Kidney epithelial cell (primary cell): ENCODE measurements at places on chromosomes 7 and 10. TPM values are rescaled to one million over a fixed set of nuclear protein-coding genes. Genes with fewer than 3 reads are reported as not detected.

PNLIP gene
- total RNA-seq: not detected in 2 replicates

PRRT4 gene
- total RNA-seq: 0.07 TPM in 1 of 2 replicates, not detected in the other

CCDC3 gene
- 0.14 and 0.17 TPM in 2 replicates for total RNA-seq

ZP3 gene
- 6.0 and 8.6 TPM in 2 replicates for total RNA-seq

IL6 gene
- total RNA-seq: 8.5 and 16.2 TPM in 2 replicates

FAM24B gene
- total RNA-seq: 14.6 and 18.2 TPM in 2 replicates

SAMD9 gene
- 2.0 TPM in 2 replicates for total RNA-seq

GRCh38 chr7:150733482-150734095 lies 3.6 kb upstream of the GIMAP5 start:
- no peak for DNase-seq

DNA sequence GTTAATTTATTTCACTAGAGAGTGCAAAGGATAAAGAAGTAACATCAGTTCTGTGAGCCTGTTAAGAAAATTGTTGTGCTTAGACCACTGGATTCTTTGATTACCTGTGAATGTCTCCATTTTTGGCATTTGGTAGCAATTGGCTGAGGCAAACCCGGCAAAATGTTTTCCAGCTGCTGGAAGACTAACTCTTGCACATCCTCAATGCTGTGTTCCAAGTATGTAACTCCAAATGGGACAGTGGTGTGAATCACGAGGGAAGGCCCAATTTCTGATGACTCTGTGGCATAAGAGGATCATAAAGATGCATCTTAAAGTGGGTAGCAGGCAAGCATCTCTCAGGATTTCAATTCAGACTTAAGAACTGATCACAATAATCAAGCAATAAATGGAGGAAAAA lies 268.8 kb downstream of the RNLS start:
- no peak for DNase-seq

- DNase-seq: no peak
Observed at GRCh38 chr10:27719052-27719451, 26.6 kb downstream of the MKX start.

DNA sequence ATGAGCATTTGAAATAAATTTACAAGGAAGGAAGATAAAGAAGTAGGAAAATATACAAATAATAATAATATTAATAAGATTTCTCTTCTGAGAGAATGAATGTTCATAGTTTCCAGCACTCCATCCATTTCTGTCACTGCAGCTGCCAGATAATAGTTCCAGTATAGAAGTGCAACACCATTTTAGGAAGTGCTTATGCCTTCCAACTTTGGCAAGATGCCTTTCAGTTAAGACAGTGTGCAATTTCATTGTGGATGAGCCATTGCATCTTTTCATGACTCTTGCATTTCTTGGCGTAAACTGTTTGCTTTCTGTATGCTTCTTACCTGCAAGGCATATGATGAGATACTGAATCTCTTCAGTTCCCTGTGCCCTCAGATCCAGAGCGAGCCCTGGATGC lies 185.0 kb downstream of the PDE1C start:
- no peak for DNase-seq

DNA sequence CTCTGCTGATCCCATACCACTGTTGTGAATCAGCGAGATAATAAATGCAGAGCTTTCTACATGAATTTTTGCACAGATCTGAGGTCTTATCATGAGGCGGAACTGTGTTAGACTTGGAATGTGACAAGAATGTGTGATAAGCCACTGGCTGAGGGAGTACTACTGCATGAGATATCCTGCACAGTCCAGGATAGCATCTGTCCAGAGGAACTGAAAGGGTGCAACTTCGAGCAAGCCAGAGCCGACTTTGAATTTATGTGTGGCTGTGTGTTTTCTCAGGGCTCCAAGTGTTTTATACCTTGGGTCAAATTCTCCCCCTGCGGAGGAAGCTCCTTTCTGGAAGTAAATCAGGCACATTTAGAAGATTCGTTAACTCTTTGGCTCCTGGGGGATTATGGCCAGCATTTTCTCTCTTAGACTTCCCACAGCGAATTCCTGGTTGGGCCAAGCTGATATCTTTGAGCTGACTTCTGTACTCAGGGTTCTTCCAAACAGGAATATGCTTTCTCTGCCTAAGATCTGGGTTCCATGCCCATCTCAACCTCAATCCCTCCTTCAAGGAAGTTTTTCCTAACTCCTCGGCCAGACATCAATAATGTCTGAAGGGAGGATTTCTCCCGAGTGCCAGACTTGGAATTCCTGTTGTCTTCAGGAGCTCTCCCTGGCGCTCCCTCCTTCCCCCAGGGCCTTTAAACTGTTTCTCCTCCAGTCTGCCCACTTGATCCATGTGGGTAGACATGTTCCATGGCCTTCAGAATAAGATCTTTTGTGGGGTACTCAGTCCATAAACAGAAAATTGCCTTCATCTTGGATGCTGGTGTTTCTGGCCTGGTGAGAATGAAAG lies 2.5 kb upstream of the MEST start:
- peak; percentile 38 for DNase-seq

DNA sequence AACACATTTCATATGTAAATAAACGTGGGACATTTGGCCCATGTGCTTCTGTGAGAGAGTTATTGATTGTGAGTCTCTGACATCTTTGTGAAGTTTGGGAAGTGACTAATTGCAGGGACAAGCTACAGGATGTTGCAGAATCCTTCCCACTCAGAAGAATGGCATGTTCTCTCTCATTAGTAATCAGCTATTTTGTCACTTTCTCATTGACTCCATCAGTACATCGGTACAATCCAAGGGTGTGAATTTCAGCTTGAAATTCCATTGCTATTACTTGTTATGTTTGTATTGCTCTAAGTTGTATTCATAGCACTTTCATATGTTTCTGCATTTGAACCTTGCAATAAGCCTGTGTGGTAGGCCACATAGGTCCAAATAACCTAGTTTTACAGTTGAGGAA lies 100.0 kb upstream of the KCNMA1 start:
- DNase-seq: peak; percentile 89

- DNase-seq: no peak
Observed at GRCh38 chr7:79361214-79361613, 92.3 kb downstream of the MAGI2 start.

- no peak for DNase-seq
Observed at GRCh38 chr10:101489355-101489754, 98.7 kb downstream of the POLL start.

DNA sequence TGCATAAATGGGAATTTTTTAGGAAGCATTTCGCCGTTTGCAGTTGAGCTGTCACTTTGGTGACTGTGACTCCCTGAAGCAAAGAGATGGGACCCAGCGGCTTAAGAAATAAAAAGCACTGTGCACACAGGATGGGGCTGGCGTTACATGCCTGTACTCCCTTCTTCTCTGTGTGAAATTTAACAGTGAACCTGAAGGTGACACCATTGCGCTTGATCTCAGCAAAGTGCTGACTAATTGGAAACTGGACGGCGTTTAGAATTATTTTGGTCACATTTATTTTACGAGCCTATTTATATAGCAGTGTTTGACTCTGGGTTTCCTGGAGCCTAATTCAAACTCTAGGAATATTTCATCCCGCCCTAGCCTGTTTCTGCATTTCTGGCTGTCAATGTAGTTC lies 146.2 kb downstream of the PAXIP1 start:
- DNase-seq: no peak

GRCh38 chr10:12712293-12712983 lies 289.1 kb downstream of the CCDC3 start:
- no peak for DNase-seq

- no peak for DNase-seq
Observed at GRCh38 chr7:55018361-55019190, at the start of gene EGFR. Gene EGFR (plus strand): TSS chr7:55019017. CDS start chr7:55019278, 261 bp downstream.

- DNase-seq: no peak
Observed at GRCh38 chr10:75640803-75641202, 209.4 kb downstream of the LRMDA start.

GRCh38 chr10:97584060-97584797 lies at the start of gene HOGA1:
Gene HOGA1 (plus strand): TSS chr10:97584389. CDS start chr10:97584704, 315 bp downstream.
- peak; percentile 89 for DNase-seq

DNA sequence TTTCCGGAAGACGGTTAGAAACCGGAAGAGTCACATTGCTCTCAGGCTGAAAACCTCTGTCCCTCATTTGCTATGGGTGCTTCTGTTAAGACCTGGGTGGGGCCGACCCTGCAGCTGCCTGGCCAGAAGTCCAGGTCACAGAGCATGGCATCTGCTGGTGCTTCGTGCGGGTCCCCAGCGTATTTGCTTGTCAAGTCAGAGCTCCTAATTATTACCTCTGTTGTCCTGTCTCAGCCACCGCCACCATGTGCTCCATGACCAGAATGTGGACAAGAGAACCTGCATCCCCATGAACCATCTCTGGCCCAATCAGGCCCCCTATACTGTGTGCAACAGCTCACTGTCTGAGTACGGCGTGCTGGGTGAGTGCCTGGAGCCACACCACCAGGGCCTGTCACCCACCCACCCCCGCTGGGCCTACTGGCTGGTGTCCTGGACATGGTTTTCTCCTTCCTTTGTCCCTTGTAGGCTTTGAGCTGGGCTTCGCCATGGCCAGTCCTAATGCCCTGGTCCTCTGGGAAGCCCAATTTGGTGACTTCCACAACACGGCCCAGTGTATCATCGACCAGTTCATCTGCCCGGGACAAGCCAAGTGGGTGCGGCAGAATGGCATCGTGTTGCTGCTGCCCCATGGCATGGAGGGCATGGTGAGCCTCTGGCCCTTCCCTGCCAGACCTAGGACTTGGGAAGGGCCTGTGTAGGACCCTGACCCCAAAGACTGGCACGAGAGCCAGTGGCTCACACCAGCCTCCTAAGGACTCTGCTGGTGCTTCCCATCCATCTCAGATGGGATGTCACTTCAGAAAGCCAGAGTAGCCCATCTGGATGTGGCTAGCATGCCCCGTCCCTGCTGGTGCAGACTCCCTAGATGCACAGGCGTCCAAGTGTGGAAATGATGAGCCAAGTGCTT lies 51.3 kb upstream of the ZMIZ2 start:
- DNase-seq: no peak

- no peak for DNase-seq
Observed at GRCh38 chr10:129704786-129705525, 237.9 kb downstream of the MGMT start.

DNA sequence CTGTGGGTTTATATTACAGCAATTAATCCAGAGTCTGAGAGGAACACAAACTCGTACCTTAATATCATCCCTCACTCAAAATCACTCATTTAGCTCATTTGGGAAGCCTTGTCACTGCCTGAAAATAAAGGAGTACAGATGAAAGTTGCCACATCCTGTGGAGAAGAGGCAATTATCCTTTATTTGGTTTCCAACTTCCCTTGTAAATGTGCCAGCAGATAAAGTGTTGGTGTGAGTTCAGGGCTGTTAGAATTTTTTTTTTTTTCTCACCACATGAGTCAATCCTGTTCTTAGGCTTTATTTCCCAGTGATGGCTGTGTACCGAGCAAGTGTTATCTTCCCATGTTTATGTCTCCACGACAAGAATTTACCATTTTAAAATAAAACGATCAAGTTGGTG lies 99.0 kb upstream of the SMIM30 start:
- no peak for DNase-seq

DNA sequence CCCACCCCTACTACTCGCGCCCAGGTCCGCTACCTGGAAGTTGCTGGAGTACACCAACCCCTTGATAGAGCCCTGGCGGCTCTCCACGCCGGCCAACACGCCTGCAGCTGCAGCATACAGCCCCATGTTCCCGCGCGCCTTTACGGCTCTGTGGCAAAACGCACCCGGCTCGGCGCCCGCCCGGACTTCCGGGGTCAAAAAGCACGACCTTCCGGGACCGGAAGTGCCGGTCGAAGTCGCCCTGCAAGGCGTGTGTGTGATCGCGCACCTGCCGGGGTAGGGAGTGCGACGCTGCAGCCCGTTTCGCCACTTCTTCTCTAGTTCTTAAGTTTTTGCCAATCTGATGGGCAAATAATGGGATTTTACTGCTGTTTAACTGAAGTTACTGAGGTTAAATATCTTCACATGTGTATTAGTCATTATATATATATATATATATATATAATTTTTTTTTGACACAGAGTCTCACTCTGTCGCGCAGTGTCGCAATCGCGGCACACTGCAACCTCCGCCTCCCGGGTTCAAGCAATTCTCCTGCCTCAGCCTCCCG lies at the start of gene NSUN5:
NSUN5 (minus strand) TSS at position 162 of the 550 bp plus-strand sequence; CDS start at position 126, 36 bp downstream.
- DNase-seq: no peak

DNA sequence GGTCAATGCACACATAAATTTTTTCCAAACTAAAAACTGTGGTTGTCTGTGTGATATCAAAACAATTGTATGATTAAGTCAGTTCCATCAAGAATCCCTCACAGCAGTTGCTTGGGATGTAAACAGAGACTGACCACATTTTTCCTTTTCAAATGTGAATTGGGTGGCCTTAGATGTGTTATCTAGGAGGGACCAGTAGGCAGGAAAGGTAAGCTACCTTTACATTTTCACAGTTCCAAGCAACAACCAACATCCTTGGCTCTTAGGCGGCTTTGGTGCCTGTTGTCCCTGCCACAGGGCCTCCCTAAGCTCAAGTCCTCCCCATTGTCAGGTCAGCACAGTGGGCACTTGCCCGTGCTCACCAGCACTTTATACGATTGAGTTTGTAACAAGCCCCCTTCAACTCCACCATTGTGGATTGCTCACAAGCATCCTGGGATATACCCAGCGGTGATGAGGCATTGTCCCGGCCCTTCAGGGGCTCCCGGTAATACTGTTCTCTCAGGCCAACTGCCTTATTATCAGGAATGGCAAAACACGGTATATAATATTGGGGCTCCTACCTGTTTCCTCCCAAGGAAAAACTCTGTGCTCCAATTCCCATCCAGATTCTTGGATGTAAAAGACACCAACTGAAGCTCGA lies 114.9 kb upstream of the ANKRD1 start:
- no peak for DNase-seq

GRCh38 chr7:136874393-136875032 lies 6.1 kb downstream of the CHRM2 start:
- no peak for DNase-seq

- DNase-seq: no peak
Observed at GRCh38 chr7:39304178-39304577, 262.0 kb upstream of the YAE1 start.

DNA sequence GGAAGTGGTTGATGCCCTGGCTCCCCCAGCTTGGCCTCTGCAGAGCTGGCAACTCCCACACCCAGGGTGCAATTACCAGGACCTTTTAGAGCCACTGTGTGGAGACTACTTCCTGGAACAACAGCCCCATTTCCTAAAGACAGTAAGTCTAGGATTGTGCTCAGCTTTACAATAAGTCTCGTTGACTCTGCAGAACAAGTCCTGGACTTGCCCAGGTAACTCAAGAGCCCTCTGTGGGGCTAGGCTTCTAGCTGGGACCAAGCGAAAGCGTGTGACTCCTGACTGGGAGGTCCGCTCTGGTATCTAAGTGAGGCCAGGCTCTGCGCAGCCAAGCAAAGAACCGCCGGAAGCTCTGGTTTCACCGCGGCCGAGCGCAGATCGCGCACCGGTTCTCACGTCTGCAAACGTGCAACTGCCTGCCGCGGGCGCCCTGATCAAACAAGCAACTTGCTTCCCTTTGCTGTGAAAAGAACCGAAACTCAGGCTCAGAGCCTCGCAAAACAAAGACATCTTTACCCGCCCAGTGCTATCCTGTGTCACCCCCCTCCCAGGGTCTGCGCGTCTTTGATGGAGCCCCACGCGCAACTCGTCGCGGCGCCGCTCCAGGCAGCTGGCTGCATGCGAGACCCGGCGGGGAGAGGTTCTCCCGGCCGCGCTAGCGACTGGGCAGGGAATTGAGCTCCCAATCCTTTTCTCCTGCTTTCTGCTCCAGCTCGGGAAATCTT lies 4.4 kb upstream of the PDLIM1 start:
- peak; percentile 61 for DNase-seq
